ENCODE measurements at places on chromosomes 2 and 18.

DNA sequence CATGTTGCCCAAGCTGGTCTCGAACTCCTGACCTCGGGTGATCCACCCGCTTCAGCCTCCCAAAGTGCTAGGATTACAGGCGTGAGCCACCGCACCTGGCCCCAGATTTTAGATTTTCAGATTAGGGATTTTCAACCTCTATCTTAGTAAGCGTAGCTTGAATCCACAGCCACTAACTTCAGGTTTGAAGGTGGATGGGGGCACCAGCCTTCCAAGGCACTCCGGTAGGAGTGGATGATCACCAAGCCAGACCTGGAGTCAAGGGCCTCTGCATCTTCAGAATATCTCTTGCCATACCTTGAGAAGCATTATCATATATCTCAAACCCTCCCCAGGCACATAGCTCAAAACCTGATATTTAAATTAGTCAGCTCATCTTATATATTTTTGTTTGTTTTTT lies 17.9 kb downstream of the GALM start:
- DNase-seq = no peak

GRCh38 chr18:8870528-8870927 lies 165.2 kb downstream of the MTCL1 start:
- DNase-seq = no peak

GRCh38 chr2:209145941-209146681 lies 277.7 kb upstream of the MAP2 start:
- DNase-seq = no peak

- no peak for DNase-seq
Measured at GRCh38 chr2:98891591-98891990, 44.4 kb downstream of the CRACDL start.

DNA sequence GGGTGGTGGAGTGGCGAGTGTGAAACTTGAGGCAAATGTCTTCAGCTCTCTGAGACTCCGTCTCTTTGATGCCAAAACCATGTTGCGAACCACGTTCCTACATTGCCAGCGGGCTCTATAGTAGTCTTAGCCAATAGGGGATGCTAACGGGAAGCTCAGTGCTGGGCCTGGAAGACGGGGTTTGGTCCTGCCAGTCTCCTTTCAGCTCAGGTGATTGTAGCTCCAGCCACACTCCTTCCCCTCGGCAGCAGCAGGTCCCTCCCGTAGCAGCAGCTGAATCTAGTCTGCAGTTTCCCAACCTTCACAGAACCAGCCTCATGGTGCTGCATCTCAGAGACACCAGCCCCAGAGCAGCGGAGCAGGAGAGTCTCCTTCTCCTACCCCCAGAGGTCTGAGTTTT lies 109.7 kb downstream of the TFCP2L1 start:
- no peak for DNase-seq

- DNase-seq = no peak
Measured at GRCh38 chr2:9984871-9985480, 33.5 kb downstream of the GRHL1 start.

- no peak for DNase-seq
Measured at GRCh38 chr18:79245517-79246001, 150.2 kb upstream of the NFATC1 start.

DNA sequence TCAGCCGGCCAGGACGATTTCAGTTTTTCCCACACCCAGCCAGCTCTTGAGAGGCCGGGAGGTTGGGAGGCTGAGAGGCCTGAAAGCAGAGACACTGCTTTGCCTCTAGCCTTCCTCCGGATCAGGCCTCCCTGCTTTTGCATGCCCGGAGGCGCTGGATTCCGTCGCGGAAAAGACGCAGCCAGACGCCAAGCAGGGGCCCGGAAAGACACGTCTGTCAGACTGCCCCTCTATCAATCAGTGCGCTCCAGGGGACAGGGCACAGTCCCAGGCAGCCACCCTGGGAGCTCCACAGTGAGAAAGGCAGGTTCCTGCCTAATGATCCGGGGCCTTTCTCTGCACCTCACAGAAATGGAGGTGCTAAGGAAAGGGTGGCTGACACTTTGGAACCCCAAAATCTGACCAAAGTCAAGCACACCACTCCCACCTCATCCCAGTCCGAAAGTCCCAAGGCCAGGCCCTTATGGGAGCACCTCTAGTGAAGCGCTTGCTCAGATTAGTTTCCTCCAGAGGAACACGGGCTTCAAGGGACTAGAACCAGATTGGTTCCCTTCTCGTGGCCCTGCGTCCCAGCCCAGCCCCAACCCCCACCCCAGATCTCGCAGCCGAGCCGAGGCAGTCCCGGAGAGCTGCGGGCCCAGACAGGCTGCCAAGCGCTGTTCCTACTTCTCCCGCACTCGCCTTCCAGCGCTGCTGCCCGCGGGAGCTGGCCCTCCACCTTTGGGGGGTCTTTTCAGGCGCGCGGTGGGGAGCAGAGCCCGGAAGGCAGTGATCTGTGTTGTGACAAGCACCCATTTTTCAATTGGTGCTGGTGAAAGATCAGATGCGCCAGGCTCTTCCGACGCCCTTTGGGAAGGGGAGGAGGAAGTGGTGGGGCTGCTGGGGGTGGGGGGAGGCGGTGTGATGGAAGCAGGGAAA lies 5.0 kb downstream of the DLX1 start:
- no peak for DNase-seq

GRCh38 chr2:12828980-12829379 lies 112.2 kb downstream of the TRIB2 start:
- DNase-seq = no peak

DNA sequence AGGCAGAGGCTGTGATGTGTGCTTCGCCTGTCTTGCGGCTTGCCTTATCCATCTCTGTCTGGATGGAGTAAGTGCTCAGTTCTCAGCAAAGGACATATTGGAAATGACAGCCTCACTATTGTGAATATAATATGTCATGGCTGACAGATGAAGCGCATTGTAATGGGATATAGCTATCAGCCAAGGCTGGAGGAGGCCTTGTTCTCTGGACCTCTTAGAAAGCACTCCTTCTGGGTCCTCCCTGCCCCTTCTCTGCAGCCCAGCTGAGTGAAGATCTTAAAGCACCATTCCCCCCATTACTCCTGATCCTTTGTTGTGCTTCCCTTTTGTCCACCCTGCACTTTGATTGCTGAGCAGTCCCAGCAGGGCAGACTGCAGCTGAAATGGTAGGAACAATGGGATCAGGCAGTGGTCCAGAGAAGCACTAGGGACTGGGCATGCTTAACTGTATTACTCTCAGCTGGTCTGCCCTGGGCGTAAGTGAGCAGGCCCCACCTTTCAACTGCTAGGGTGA lies 265.3 kb downstream of the SETBP1 start:
- no peak for DNase-seq

GRCh38 chr18:32209685-32210445 lies 20.0 kb downstream of the MEP1B start:
- DNase-seq = no peak

DNA sequence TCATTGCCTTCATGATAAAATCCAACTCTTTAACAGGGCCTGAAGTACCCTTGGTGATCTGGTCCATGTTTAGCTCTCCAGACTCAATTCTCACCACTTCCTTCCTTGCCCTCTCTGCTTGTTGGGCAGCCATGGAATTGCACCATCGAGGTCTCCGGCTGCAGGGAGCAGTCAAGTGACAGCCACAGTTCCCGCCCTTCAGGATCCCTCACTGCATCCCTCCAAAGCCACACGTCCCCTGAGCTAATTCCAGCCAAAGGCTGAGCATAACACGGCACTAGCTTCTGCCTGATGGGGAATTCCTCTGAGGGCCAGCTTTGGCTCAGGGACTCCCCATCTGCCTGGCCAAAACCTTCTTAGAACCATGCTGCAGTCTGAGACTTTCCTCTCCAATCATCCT lies 47.4 kb upstream of the SLC1A4 start:
- DNase-seq = no peak

DNA sequence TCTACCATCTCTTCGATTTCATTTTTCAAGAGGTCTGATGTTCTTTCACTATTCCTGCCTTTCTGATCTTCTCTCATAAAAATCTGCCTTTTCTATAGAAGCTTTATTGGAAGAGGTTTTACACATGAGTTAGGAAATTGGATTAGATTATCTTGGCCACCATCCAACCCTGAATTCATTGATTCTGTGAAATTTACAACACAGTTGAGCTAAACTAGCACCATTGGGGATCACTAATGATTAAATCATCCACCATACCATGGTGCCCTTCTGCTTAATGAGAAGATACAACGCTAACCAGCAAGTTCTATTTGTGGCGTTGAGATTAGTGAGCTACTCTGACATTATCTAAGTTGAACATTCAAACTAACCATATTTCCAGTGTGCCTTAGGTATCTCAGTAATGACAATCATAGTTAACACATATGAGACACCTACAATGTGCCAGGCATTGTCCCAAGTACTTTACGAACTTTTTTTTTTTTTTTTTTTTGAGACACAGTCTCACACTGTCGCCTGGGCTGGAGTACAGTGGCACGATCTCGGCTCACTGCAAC lies 17.3 kb upstream of the LBH start:
- DNase-seq = no peak

DNA sequence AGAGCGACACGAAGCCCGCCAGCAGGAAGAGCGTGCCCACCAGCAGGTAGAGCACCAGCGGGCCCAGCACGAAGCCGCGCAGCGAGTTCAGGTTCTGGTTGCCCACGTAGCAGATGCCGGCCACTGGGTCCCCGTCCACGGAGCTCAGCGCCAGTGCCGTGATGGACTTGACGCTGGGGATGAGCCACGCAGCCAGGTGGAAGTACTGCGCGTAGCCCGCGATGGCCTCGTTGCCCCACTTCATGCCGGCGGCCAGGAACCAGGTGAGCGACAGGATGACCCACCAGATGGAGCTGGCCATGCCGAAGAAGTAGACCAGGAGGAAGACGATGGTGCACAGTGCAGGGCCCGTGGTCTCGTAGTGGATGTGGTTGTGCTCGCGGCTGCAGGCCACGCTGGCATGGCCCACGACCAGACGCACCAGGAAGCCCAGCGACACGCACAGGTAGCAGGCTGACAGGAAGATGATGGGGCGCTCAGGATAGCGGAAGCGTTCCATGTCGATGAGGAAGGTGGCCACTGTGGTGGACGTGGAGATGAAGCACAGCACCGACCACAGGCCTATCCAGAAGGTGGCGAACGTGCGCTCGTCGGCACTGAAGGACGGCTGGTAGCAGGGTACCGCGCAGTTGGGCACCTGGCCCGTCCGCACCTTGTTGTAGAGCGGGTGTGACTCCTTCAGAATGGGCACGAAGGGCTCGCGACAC lies 2.1 kb downstream of the FZD5 start:
- no peak for DNase-seq

- DNase-seq = no peak
Measured at GRCh38 chr2:68465081-68465916, 1.8 kb downstream of the FBXO48 start.

DNA sequence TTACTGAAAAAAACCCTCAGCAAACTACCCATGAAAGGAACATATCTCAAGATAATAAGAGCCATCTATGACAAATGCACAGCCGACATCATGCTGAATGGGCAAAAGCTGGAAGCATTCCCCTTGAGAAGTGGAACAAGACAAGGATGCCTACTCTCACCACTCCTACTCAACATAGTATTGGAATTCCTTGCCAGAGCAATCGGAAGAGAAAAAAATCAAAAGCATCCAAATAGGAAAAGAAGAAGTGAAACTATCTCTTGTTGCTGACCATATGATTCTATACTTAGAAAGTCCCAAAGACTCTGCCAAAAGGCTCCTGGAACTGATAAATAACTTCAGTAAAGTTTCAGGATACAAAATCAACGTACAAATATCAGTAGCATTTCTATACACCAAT lies 40.6 kb upstream of the MSTN start:
- no peak for DNase-seq

Measured in HTR-8/SVneo (cell line).